ENCODE measurements at places on chromosomes 11 and 22.

DNA sequence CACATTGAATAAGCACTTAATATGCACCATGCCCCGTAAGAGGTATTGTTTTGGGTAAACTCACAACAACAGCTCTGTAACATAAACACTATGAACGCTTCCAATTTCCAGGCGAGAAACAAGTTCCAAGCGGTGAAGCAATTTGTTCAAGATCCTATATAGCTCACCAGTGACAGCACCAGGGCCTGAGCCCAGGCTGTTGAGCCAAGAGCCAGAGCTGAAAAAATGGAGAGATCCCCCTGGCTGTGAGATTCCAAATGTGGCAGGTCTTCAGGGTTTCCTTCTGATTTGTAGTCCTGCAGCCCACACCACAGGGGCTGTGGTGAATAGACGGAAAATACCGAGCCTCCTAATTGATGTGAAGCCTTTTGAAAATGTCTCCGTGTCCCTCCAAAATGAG, 268.0 kb upstream of the KIRREL3 start:
- DNase-seq: no peak

- no peak for DNase-seq
Observed at GRCh38 chr11:131662993-131663392, 292.6 kb downstream of the NTM start.

DNA sequence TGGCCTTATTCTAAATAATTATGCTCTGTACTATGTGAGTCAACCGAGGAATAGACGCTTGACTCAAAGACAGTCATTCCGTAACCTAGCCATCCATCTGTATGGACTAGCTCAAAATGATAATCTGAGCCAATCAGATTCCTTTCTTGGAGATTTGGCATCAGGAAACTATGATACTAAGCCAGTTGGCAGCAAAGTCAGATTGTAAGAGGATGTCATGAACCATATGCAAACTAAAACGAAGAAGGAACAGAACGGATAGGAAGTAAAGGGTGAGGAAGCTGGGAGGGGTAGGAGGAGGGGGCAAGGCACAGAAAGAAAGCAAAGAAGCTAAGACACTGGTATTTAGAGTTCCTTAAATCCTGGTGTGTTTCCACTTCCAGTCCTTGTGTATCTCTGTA, 10.7 kb upstream of the SESN3 start:
- no peak for DNase-seq

DNA sequence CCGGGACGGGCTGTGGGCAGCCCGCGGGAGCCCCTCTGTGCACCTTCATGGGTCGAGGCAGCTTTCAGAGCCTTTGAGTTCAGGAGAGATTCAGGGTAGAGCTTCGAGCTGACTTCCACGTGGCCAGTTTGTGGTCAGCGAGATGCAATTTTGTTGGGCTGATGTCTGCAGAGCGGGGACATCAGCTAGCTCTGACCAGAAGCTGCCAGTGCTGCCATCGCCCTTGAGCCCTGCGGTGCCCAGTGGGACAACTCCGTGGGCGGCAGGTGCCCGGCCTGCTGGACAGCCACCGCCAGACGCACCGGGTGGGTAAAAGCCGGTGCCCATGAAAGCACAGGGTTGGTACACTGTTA, 719 bp downstream of the TALDO1 start:
- no peak for DNase-seq

DNA sequence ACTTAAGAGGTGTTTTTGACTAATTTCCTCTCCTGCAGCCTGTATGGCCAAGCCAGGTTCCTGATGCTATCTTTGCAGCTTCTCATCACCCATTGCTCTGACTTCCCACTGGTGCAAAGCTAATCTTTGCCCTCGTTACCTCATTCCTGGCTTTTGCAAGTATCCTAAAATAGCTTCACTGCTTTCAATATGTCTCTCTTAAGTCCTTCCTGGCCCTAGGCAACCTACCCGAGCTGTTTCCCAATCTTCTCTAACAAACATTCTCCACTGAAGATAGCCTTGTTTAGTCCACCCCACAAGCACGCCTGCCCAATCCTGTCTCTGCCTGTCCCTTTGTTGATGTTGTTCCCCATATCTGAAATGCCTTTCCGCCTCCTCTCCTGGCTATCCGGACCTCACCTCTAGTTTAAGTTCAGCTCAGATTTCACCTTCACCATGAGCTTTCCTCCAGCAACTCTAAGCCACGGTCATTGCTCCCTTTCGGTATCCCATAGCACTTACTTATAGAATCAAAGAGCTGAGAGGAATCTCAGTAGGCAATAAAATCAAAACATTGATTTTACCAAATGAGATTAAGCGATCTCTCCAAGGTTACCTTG, 30.1 kb upstream of the CECR2 start:
- DNase-seq: no peak

- no peak for DNase-seq
Observed at GRCh38 chr11:34502949-34503348, 10.6 kb downstream of the ELF5 start.

- no peak for DNase-seq
Observed at GRCh38 chr22:41668971-41669911, 19.4 kb downstream of the SNU13 start.

DNA sequence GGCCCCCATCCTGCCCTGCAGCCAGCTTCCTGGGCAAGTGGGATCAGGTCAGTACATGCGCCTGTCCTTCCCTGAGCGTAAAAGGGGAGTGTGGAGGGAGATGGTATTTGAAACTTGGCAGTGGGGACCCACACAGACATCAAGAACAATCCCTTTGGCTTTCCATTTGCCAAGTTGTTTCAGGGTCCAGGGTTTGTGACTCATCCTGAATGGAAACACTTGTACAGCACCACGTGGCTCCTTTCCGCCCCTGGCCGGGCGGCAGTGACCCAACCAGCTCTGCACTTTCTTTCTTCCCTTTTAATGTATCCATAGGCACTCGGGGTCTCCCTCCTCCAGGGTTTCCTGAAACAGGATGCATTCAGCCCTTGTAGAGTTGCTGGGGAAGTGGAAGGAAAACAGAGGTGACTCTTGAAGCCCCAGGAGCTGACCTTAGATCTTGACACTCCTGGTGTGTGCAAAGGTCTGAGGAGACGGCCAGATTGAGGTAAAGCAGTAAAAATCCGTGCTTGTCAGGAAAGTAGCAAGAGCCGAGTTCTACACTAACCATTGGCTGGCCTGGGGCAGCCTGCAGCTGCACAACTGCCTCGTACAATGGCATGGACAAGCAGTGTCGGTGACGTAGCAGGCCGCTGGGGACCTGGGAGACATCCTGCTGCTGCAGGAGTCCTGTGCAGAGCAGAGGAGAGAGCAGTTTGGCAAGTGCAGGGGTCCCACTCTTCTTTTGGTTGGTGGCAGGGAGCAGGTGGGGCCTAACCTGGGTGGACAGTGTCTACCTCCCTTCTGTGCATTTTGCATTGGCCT, 189.8 kb downstream of the SNX19 start:
- no peak for DNase-seq

- no peak for DNase-seq
Observed at GRCh38 chr11:71402878-71403277, 45.3 kb downstream of the DHCR7 start.

- no peak for DNase-seq
Observed at GRCh38 chr11:121368364-121369240, 76.0 kb downstream of the SC5D start.

DNA sequence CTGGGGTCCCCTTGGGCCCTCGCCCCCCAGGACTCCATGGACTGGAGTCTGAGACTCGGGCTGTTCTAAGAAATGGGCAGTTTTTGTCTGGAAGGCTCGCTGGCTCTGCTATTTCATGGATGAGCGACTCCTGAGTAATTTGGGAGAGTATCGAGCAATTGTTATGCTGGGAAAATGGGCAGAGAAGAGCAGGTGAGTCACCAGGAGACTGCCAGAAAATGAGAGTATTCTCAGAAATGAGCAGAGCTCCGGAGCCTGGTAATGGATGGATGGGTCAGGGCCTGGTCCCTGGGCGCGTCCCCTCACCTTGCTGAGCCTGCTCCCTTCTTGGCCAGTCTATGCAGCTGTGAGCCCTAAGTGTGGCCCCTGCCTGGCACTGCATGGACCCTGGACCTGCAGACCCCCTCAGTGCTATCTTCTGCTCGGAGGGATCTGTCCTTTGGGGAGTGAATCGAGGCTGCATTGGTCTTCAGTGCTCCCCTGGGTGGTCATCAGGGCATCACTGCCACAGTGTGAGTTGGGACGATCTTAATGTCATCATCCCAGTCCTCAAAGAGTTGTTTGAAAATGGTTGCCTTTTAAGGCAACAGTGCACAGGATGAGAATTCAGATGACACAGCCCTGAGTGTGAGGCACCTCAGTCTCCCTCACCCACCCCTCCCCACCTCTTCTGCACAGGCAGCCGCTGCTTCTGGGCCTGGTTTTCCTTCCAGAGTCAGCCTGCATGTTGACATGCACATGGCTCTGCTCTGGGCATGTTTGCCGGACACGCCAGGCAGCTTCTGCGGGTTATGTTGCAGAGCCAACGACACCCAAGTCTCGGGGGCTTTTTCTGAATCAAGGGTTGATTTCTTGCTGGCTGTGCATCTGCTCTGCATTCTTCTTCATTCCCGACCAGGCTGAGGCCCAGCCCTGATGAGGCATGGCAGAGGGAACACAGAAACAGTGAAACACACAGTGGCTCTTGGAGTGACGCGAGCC, 519.0 kb downstream of the TBC1D22A start:
- no peak for DNase-seq

DNA sequence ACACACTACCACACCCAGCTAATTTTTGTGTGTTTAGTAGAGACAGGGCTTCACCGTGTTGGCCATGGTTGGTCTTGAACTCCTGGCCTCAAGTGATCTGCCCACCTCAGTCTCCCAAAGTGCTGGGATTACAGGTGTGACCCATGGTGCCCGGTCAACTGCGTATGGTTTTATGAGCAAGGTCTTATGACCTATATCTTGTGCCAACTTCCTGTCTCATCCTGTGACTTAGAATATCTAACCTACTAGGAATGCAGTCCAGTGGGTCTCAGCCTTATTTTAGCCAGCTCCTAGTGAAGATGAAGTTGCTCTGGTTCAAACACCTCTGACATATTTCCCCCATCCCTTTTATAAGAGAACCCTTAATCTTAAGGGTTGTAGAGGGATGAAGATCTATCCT, 66.1 kb upstream of the OR5AN1 start:
- DNase-seq: no peak

- DNase-seq: no peak
Observed at GRCh38 chr11:85762226-85762625, 48.7 kb downstream of the SYTL2 start.

DNA sequence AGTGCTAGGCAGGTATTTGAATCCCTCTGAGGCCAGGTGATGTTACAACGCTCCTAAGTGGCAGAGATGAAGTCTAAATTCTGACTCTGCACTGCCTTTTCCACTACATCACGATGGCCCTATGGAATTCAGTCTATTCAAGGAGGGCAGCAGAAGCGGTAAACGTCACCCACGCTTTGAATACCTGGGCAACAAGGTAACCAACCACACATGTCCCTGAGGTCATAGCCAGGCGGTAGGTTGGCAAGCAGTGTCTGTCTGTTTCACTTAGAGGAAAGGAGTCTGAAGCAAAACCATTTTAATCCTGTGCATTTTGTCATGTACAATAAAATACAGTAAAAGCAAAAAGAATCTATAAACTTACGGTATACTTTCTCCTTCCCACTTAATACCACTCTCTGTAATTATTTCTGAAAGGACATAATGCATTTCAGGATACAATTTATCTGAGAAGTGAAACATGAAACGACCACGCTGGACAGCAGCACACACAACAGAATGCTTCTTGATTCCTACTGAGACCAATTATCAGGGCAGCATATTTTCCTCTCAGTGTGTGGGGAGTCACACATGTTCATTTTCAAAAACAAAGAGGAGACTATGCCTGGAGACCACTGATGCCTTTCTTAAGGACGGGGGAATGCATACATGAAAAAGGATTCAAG, 51.3 kb downstream of the PRDM10 start:
- no peak for DNase-seq
